ENCODE measurements at places on chromosomes 2 and 18.
A peak's percentile ranks its signal among the peaks of the same experiment; 100 is the strongest.

- peak; percentile 78 for DNase-seq
Measured at GRCh38 chr2:231786177-231786916, at the start of gene COPS7B. Gene COPS7B, plus strand, starts transcription at chr2:231786445. Its CDS starts 2,126 bp downstream, at chr2:231788571.

DNA sequence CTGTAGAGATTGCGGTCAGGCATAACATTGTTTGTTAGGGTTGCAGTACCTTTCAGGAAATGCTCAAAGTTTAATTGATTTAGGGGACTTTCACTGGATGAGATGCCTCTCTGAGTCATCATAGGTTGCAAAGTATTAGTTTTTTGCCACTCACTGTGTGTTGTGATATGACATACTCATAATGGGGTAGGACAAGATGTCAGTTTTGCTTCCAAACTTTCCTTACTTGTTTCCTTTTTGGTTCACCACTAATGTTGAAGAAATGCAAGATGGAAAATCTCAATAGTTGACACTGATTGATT, 35.0 kb upstream of the PTH2R start:
- no peak for DNase-seq

GRCh38 chr18:76568731-76569130, 73.7 kb upstream of the ZNF516 start:
- DNase-seq, result no peak

- no peak for DNase-seq
Measured at GRCh38 chr2:219569041-219569440, 2.3 kb downstream of the OBSL1 start.

DNA sequence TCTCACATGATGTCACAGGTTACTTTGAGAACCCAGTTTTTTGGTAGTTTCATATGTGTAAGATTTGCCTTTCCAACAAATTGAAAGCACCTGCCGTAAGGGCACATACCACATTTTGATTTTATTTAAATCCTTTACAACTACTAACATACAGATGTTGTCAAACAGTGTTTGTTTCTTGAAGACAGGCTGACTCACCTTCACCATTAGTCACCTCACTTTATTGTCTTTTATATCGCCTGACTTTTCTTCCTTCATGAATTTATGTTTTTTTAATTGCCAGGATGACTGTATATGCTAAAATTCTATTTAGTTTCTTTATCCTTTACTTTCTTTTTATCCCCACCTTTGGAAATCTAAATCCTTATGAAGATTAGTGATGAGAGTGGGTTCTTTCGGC, 886.7 kb downstream of the SUCLG1 start:
- no peak for DNase-seq

DNA sequence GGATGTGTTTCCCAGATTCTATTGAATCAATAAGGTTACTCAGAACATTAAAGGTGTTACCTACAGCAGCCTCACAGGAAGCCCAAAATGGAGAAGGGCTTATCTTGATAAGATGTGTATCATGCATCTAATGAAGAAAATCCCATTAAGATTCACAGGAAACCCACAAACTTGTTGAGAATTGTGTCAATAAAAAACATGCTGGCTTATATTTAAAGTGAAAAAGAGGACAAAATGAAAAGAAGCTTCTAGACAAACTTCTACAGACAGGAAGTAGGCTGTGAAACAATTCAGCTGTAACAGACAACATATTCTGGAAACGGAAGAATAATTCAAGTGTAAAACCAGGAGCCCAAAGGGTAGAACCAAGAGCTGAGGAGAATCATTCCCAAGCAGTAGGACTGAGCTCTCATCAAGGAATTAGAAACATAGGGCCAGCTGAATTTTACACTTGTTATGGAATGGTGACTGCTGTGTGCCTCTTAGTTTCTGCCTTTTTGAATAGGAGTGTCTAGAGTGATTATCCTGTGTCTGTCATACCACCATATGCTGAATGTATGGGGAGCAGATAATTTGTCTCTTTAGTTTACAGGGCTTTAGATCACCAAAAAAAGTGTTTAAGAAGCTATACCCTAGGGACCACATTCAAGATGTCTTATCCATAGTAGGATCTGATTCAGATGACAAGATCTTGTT, 9.6 kb downstream of the IMMT start:
- DNase-seq, result no peak

GRCh38 chr18:3498698-3499471, 48.9 kb downstream of the TGIF1 start:
- DNase-seq, result peak; percentile 43

- DNase-seq, result no peak
Measured at GRCh38 chr2:36362291-36362690, 6.7 kb downstream of the CRIM1 start.

DNA sequence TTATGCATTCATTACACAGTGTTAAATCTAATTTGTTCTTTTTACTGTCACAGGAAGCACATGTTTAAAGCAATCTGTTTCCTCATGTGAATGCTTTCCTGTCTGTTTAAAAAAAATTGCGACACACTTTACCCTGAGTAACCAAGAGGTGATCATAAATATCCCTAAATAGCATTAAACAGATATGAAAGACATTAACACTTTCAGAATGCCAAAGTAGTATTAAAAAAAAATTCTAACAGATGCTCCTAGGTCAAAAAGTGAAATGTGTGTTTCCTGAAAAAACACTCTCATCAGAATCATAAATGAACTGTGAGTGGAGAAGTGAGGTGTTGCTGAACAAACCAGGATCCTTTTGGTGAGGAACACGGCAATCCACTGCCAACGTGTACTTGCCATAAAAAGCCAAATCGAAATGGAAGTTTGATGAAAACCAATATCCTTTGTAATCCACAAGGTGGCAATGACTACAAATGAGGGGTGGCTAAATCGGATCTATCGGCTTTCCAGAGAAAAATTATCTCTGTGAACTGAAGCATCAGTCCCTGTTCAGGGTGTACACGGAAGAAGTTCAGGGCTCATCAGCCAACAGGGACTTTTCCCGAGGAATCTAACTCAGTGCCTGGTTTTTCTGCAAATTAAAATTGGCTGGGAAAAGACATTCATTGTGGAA, 248.9 kb downstream of the TCF4 start:
- DNase-seq, result no peak

- no peak for DNase-seq
Measured at GRCh38 chr2:54446625-54447024, 9.5 kb upstream of the SPTBN1 start.

Data from HT-29 (cell line).